ENCODE measurements at places on chromosomes 13 and 19. TPM values are rescaled to one million over a fixed set of nuclear protein-coding genes. Genes with fewer than 3 reads are reported as not detected.

- no peak for DNase-seq
Measured at GRCh38 chr13:97030705-97031452, 36.6 kb upstream of the OXGR1 start.

DNA sequence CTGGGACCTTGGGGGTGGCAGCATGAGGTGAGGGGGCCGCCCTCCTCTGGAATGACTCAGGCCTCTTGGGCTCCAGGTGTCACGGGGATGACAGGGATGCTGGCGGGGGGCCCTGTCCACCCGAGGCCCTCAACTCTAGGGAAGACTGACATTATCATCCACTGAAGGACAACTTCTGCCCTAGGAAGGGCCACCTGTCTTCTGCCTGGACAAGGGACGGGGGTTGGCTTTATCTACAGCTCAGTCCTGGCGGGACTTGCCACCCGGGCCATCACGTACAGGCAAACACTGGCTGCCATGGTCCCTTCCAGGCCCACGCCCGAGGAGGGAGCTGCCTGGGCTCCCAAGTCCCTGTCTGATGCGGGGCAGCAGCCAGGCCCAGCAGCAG, 130.7 kb downstream of the STK24 start:
- DNase-seq: no peak

Gene PRR22
- total RNA-seq: 0.48 TPM

Gene CCNE1
- total RNA-seq: 3.8 TPM

GRCh38 chr19:46975925-46976782, 43.5 kb upstream of the NPAS1 start:
- DNase-seq: peak; percentile 42

DNA sequence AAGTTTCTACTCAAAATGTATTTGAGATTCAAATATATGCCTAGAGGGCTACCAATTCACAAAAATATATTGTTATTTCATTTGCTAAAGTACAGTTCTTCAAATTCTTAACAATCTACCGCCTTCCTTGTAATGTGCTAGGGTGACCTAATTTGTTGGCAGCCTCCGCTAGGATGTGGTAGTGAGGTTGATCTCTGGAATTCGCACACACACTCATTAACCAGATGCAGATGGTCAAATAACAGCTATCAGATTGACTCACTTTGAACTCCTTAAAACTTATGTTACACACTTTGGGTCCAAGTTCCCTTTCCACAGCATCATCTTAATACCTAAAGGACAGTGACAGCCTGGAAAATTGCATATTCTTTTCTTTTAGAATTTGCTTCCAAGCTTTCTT, 367.3 kb downstream of the DCT start:
- DNase-seq: no peak

DNA sequence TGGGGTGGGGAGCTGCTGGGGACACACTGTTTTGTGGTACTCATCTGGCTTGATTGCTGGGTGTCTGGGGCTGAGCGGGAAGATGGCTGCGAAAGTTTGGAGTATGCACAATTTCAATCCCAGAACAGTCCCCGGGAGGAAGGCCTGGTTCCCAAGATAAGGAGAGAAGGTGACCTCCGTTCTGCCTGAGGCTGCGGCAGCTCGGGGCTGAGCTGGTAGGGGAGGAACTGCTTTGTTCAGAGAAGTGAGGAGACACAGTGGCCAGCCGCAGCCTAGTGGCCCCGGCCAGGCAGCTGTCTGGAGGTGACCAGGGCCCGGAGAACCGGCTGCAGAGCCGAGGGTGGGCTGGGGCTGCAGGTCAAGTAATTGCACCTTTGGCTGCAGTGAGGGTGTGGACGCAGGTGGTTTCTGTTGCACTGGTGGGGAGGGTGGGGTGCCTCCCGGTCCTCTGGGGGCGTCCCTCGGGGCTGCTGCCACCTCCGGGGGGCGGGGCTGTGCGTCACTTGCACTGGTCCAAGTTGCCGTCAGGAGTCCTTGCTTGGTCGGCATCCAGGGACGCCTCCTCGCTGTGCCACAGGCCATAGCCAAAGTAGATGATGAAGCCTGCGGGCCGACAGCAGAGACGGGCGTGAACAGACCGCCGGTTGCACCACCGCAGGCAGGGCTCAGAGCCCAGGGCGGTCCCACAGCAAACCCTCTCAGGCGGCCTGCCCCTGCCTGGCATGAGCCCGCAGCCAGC, 81.3 kb downstream of the SLC7A1 start:
- no peak for DNase-seq

DNA sequence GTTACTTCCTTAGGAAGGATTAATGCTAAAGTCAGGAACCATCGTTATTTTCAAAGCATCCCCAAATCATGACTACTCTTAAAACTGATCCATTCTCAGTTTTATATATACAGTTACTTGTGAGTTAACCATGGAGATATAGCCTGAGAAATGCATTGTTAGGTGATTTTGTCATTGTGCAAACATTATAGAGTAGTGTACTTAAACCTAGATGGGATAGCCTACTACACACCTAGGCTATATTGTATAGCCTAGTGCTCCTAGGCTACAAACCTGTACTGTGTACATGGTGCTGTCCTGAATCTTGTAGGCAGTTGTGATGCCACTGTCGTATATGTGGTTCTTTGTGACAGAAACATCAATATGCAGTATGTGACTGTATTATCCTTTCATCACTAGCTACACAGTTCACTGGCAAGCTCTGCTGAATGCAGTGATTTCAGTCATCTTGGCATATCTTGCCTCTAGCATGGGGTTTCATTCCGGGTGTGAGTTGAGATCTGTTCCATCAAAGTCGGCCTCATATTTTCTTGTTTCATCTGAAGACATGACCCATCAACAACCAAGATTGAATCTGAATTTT, 45.3 kb downstream of the CDK8 start:
- DNase-seq: no peak

Gene RXFP2
- not detected for total RNA-seq

Gene KLK14
- not detected for total RNA-seq

Gene ATP1A3
- 0.37 TPM for total RNA-seq

GRCh38 chr19:55147545-55148251, 1.3 kb downstream of the TNNT1 start:
- DNase-seq: no peak

- DNase-seq: no peak
Measured at GRCh38 chr19:2488942-2489731, 13.2 kb downstream of the GADD45B start.

GRCh38 chr19:54154603-54155345, 4.7 kb downstream of the LENG1 start:
- no peak for DNase-seq

DNA sequence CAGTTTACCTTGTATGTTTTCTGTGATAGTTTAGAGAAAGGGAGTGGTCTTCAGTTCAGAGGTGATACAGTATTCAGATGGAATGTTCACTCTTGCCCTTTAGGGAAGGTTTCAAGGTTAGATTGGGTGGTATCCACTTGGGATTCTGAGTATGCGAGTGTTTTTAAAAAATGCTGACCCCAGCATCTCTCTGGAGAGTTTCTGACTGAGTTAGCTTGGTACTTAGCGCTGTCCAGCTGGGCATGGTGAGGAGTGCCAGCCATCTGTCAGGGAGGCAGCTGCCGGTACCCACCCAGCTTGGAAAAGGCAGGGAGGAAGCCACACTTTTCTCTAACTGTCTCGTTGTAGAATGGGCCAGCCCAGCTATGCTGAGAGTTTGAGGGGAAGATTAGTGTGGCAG, 63.3 kb downstream of the ARHGEF7 start:
- DNase-seq: no peak

DNA sequence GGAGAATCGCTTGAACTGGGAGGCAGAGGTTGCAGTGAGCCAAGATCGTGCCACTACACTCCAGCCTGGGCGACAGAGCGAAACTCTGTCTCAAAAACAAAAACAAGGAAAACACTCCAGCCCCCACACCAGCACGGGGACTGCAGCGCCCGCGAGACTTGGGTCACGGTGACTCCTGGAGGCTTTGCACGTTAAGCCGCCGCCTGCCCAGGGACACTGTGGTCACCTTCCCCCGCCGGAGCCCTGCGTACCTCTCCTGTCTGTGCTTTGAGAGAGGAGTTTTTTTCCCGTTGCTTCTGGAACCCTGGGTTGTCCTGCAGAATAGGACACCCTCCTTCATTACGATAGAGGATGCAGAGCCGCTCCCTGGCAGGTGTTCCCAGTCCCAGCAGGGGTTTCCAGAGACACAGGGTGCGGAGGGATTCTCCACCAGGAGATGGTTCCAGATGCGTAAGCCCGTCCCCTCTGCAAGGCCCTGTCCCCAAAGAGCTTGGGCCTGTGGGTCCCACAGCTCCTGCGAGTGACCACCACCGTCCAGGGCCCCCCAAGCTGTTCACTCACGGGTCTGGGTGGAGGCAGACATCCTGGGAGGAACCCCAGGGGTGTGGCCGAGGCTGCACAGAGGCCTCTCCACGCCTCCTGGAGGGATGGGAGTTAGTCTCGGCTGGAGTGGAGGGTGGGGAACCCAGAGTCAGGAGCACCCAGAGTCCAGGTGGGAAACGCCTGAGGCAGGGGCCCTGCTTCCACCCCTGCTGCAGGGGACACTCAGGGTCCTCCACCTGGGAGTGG, 42.8 kb upstream of the NDUFS7 start:
- DNase-seq: no peak

DNA sequence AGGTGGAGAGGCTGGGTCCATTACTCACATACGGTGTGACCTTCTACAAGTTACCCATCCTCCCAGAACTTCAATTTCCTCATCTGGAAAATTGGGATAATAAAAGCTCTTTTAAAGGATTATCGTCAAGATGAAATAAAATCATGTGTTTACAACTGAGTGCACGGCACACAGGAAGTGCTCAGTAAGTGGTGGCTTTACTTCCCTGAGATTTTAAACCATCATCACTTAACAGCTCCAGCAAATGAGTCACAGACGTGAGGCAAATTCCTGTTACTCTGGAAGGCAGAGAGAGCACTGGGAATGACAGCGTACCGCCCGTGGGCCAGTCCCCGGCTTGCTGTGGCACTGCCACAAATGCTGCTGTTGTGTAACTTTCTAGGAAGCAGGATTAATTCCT, 64.1 kb downstream of the MRPL57 start:
- DNase-seq: no peak

DNA sequence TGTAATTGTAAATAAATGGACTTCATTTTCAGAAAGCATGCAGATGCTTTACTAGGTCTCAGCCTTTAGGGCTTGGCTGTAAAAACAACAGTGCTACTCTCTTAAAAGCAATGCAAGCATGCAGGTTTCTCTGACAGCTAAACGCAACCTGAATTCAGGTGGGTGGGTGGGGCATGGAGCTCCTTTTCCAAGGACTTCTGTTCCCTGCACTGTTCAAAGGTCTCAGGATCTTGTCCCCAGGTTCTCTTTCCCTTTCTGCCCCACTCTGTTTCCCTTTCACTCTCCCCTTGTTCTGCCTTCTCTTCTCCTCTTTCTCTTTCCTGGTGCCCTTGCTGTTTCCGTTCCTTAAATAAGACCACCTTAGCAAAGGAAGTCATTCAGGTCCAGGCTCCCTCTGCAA, 1527.5 kb upstream of the SLC10A2 start:
- DNase-seq: no peak

GRCh38 chr13:77989281-77989680, 70.7 kb upstream of the EDNRB start:
- no peak for DNase-seq

DNA sequence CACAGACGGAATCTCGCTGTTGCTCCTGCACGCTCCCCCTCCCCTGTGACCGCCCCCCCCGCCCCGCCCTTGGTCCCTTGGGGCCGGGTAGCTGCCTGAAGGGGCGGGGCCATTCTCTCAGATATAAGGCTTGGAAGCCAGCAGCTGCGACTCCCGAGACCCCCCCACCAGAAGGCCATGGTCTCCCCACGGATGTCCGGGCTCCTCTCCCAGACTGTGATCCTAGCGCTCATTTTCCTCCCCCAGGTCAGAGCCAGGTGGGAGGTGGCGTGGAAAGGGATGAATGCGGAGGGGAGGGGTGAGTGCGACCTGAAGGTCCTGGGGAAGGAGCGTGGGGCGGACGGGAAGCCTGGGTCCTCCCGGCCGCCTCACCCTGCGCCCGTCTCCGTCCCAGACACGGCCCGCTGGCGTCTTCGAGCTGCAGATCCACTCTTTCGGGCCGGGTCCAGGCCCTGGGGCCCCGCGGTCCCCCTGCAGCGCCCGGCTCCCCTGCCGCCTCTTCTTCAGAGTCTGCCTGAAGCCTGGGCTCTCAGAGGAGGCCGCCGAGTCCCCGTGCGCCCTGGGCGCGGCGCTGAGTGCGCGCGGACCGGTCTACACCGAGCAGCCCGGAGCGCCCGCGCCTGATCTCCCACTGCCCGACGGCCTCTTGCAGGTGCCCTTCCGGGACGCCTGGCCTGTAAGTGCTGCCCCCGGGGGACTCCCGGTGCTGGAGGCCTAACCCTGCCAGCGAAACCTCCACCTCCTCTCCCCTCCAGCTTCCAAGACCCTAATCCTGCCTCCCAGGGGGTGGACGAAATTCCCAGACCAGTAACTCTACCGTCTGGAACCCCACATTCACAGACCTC, at the start of gene DLL3:
Gene DLL3, plus strand, starts transcription at position 150 of the 845 bp plus-strand sequence. Its CDS starts 28 bp downstream, at position 178.
- no peak for DNase-seq

GRCh38 chr13:77040835-77041234, 13.9 kb upstream of the FBXL3 start:
- DNase-seq: no peak

DNA sequence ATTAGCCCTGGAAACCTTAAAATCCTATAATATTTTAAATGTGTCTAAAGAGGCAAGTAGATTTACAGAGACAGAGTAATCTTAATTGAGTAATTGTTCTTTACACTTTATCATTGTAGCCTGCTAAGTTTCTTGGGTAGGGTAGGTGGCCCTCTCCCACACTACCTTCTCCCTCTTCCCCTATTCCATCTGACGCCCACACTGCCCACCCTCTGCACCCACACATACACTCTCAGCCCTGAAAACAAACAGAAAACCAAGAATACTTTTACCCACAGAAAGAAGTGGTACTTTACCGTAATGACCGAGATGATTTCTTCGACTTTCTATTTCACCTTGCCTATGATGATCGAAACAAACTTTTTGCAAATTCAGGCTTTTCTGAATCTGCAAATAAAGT, 320.4 kb upstream of the OBI1 start:
- DNase-seq: no peak

DNA sequence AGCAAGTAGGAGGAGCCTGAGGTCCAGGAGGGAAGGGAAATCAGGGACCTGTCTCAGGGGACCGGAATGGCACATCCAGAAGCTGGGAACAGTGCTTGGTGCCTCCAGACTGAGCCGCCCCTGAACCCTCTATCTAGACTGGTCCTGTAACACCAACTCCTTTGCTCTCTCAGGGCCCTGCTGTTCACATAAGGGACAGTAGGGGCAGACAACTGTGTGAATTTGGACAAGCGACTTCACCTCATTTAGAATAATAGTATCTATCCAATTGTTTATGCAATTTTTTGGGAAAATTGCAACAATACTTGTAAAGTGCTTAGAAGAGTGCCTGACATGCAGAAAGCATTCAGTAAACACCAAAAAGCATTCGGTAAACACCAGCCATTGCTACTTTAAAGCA, 14.0 kb downstream of the SYMPK start:
- DNase-seq: no peak

GRCh38 chr13:39349391-39349960, 253.5 kb downstream of the LHFPL6 start:
- no peak for DNase-seq

- DNase-seq: no peak
Measured at GRCh38 chr19:8449830-8450229, 5.1 kb downstream of the HNRNPM start.

Gene CGB2
- not detected for total RNA-seq

GRCh38 chr19:30570194-30570593, 198.0 kb downstream of the ZNF536 start:
- no peak for DNase-seq
